ENCODE measurements at places on chromosomes 4 and X.

- DNase-seq, result no peak
These were observed 101.9 kb upstream of the MAML3 start for GRCh38 chr4:140255927-140256326.

- DNase-seq, result no peak
These were observed 372.1 kb downstream of the ZNF674 start for GRCh38 chrX:46173159-46173558.

DNA sequence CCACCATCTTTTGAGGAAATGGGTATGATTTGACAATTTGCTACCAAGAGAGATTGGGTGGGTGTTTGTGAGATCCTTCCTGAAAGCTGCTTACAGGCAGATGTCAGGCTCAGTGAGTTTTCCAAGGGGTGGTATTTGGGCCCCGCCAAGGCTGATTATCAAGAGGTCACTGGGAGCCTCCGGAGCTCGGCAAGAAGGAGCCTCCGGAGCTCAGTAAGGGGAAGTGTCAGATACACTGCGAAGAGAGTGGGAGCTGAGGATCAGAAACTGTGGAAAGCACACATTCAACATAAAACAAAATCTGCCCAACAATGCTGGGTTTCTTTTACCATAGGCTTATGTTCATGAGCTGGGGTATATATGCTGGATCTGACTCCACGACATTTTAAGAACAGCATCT is 714 bp downstream of the RTL3 start:
- no peak for DNase-seq

GRCh38 chrX:24259544-24260240 is 54.2 kb downstream of the SUPT20HL2 start:
- DNase-seq, result no peak

GRCh38 chrX:41621222-41621723 is 67.5 kb upstream of the GPR34 start:
- no peak for DNase-seq

DNA sequence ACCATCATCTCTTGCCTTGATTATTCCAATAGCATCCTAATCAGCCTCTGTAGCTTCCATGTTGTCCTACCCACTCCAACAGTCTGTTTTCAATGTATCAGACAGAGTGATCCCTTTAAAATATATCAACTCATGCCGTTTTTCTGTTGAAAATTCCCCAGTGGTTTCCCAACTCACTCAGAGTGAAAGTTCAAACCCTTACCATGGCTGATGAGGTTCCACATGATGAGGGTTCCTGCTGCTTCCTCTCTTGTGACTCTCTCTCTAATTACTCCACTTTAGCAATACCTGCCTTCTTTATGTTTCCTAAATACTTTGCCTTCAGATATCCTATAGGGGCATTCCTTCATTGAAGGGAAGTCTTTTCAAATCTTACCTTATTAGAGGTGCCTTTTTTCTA is 334.7 kb downstream of the PPP1R2C start:
- no peak for DNase-seq

GRCh38 chr4:102717448-102718092 is 43.2 kb downstream of the MANBA start:
- DNase-seq, result no peak

DNA sequence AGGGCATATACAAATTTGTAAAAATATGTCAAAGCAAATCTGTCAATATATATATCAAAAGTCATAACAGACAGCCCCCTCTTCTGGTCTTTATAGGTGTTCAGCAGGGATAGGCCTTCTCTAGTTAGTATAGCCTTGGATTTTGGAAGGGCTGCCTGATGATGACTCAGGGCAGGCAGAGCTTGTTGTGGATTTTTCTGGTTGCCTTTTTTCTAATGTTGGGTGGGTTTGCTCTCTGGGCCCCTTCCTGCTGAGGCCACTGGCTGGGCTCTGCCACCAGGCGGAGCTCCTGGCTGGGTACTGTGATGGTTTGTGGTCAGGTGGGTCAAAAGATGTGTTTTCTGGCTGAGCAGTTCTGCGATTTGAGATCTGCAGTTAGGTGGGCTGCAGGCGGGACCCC is 294.2 kb downstream of the GRIA2 start:
- DNase-seq, result no peak

DNA sequence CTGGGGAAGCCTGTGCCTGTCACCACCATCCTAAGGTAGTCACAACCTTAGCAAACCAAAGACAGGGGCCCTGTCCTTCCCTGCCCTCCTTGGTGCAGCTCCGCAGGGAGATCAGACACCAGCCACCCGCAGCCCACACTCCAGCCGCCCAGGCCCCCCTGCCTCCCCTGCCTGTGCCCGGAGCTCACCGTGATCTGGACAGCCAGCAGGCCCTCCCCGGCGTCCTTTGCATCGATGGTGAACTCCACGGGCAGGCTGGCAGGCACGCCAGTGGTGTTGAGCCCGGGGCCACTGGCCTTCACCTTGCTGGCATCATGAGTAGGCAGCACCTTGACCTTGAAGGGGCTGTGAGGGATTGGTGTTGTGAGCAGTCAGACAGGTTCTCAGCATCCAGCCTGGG is 16.4 kb downstream of the FLNA start:
- DNase-seq, result no peak

GRCh38 chrX:331151-331824 is 12.7 kb upstream of the GTPBP6 start:
- no peak for DNase-seq

DNA sequence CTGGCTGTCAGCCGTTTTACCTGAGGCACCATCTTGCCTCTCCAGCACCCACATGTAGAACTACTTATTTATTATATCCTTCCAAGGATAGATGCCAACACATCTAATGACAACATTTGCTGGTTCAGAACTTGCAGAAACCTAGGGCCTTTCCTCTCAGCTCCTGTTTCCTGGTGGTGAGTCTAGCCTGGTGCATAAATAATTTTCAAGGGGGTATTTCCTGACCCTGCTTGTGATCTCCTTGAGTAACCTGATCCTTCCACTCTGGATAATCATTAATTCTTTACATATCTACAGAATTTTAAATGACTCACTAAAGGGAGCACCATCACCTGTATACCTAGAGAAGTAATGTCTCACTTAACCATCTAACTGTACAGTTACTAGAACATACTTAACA is 153.4 kb downstream of the PPARGC1A start:
- DNase-seq, result no peak

DNA sequence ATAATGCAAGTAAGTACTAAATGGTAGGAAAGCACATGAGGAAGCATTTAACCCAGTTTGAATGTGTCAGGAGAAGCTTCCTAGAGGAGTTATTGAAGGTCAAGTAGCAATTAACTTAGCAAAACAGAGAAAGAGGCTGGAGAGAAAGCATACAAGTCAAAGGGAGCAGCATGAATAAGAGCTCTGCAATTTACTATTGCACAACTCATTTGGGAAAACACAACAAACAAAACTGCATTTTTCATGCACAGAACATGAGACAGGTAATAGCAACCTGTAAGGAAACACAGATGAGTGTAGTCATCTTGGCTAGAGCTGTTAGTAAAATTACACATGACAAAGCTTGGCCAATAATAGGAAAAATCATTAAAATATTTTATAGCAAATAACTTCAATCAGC is 538.1 kb downstream of the PPP4R3C start:
- DNase-seq, result no peak

DNA sequence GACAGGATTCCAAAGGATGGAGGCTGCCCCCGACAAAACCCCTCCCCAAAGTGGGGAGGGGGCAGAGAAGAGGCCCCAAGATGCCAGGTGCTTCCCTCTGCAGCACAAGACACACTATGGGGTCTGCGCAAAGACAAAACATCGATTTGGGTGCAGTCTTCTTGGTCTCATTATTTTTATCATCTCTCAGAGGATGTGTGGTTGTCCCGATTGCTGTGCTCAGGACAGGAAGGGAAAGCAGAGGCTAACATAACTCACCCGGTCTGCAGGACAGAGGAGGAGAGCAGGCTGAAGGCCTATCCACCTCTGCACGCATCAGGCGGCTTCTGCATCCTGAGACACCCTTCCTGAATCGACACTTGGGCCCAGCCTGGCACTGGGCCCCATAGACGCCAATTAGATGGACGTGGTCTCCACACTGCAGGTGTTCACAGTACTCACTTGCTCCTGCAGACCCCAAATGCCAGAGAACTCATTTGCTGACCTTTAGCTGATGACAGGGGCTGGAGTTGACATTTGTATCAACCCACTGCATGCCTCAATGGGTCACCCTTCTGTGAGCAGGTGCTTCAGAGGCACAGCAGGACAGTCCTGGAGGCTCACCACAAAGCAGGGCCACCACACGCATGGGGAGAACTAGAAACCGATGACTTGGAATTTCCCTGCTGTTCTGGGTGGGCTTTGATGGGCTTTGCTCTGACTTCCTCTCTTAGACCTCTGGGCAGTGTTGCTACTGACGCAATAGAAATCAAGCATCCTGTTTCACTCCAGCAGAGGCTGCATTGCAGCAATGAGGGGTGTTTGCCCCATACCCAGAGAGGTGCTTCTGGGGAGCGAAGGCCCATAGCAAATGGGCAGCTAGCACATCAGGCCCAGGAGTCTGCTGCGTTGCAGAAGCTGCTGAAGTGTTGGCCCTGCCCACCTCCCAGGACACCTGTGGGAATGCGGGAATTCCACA is 96.3 kb upstream of the ENPP6 start:
- no peak for DNase-seq

DNA sequence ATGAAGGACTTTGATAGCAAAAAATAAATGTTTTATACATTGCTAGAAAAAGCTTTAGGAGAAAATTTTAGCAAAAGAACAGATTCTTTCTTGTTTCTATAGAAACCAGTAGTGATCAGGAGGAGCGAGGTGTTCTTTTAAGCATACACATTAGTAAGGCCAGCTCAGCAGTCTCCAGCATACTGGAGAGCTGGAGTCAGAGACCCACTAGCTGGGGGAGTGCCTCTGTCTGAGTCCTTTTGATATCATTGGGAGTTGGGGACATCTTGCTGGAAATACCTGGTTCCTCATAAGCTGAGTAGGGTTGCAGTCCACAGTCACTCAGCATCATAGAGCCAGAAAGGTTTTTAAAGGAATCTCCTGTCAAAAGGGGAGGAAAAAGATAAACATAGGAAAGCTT is 67.4 kb downstream of the AFF2 start:
- DNase-seq, result no peak

- DNase-seq, result no peak
These were observed at the start of gene TCEAL3 for GRCh38 chrX:103607364-103608305. TSS of gene TCEAL3 (plus strand) at chrX:103607963. CDS start at chrX:103609065, 1,102 bp downstream.

GRCh38 chr4:123672987-123673386 is 276.4 kb downstream of the SPRY1 start:
- DNase-seq, result no peak

GRCh38 chrX:19924285-19924684 is 36.9 kb upstream of the SH3KBP1 start:
- no peak for DNase-seq

GRCh38 chrX:19156186-19156585 is 33.9 kb upstream of the ADGRG2 start:
- no peak for DNase-seq

DNA sequence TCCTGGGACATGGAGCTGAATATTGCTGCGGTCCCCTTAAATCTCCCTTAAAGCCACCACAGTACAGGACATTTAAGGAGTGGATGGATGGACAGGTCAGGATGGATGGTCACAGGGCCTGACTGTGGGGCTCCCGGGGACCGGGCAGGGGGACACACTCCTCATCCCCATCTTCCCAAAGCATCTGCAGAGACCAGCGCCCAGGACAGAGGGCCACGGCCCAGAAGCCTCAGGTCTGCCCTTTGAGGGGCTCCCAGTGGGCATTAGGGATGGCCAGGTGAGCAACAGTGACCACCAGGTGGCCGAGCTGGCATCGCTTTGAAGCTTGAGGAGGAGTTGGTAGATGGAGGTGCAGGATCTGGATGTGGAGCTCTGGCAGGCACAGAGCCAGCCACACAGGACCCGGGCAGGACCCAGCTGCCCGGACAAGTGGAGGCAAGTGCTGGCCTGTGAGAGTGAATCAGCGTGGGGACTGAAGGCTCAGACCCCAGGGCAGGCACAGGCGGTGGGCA is 51.4 kb downstream of the ABLIM2 start:
- no peak for DNase-seq

DNA sequence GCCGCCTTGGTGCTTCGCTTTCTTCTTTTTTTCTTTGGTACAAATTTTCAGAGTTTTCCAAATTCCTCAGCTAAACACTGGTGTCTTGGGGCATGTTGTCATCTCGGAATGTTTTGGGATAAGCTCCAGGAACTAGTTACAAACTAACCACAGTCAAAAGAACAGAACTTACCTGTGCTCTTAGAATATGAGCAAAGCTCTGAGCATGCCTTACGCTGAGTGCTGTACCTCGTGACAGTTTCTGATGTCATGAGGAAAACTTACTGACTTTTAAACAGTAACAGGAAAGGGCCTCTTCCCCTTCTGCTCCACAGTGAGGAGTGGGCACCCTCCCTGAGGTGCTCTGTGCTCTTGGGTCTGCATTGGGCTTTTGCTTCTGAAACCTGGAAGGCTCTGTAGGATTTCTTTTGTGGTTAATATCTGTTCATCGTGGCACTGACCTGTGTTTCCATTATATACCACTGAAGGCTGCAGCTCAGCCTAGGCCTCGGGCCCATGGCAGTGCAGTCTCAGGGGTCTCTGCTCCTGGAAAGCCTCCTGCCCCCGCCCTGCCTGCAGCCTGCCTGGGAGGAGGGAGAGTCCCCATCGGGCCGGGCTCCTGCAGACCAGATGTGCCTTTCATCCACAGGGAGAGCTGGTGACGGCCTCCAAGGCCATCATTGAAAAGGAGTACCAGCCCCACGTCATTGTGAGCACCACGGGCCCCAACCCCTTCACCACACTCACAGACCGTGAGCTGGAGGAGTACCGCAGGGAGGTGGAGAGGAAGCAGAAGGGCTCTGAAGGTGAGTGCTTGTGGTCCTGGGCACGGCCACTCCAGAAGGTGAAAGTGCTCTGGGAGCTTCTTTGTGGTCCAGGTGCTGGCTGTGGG is 48.7 kb downstream of the NOP14 start:
- no peak for DNase-seq

All from cerebellar nuclear complex (tissue), 1 donor.